ENCODE measurements at places on chromosomes 16 and 17.

- peak; percentile 23 for DNase-seq
These were observed 1.2 kb upstream of the GLIS2 start for GRCh38 chr16:4314532-4315185.

- DNase-seq: no peak
These were observed 5.5 kb downstream of the IGSF6 start for GRCh38 chr16:21646721-21647561.

DNA sequence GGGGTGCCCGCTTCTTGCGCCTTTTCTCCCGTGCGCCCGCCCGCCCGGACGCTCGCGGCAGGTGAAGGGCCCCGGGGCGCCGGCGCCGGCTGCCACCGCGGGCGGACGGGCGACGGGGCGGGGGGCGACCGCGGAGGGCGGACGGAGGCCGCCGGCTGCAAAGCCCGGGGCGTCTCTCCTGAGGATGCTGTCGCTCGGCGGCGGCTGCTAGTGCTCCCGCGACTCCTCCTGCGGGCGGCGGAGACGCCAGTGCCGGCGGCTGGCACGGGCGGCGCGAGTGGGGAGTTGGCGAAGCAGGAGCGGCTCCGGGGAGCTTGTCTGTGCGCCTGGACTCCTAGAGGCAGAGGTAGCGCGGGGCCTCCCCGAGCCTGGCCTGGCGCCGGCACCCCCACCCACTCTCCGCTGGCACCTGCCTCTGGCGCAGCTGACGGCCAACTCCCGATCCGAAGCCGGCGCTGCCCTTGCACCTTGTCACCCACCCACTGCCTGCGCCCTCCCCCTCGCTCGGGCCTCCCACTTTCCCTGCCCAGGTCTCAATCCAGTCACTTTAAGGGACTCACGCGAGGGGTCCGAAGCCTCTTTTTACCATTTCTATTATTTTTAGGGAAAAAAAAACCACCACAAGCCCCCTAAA lies at the start of gene FAM20A:
Gene FAM20A, minus strand, starts transcription at position 437 of the 634 bp plus-strand sequence. CDS start 701 bp downstream, outside the sequence.
- peak; percentile 55 for DNase-seq

DNA sequence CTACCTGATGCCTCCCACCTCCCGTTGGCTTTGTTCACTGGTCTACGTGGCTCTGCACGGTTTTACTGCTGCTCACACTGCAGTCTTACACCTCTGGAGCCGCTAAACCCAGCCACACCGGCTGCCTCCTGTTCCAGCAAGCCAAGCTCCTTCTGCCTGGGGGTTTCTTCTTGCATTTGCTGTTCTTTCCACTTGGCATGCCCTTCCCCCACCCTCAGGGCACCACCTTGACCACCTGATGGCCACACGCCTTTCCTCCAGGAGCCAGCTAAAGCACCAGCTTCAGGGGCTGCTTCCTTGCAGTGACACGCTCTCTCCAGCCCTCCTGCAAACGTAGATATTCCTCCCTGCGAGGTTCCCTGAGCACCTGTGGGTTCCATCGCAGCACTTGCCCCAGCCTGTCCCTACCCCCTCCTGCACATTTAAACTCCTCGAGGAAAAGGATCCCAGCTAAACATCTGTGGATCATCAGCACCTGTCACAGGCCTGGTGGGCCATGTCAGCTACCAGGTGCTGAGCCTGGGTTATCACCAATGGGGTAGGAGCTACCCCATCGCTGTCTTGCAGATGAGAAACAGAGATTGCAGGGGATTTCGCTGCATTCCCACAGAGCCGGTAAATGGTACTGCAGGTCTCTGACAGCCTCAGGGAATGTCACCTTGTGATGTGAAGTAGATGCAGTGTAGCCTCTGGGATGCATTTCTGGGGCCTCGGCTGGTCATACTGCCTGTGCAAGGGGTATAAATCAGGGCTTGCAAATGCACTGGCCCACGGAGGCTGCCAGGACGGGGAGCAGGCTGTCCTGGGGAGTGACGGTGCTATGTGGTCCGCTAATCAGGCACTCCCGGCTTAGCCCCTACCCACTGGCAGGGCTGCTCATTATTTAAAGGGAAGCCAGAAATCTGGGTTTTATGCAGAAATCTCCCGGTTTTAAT lies 285.2 kb downstream of the CPPED1 start:
- no peak for DNase-seq

GRCh38 chr17:38719943-38720641 lies 10.0 kb upstream of the CISD3 start:
- peak; percentile 84 for DNase-seq

- DNase-seq: peak; percentile 85
These were observed 1.3 kb downstream of the TUBB3 start for GRCh38 chr16:89924297-89924924.

DNA sequence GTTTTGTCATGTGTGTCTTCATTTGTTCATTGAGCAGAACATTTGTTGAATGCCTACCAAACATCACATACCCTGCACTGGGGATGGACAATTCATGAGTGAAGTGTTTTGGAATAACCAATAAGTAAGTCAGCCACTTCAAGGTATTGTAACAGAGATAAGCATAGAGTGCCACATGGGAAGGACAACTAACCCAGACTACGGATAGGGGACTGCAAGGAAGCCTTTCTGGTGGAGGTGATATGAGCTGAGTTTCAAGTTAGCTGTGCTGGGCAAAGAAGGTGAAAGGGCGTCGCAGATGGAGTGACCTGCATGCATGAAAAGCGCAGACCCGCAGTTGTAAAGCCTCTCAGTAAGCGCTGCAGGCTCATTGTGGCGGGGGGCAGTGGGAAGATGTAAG lies 78.8 kb downstream of the TNRC6C start:
- no peak for DNase-seq

GRCh38 chr17:57980522-57980921 lies 7.5 kb downstream of the VEZF1 start:
- no peak for DNase-seq

DNA sequence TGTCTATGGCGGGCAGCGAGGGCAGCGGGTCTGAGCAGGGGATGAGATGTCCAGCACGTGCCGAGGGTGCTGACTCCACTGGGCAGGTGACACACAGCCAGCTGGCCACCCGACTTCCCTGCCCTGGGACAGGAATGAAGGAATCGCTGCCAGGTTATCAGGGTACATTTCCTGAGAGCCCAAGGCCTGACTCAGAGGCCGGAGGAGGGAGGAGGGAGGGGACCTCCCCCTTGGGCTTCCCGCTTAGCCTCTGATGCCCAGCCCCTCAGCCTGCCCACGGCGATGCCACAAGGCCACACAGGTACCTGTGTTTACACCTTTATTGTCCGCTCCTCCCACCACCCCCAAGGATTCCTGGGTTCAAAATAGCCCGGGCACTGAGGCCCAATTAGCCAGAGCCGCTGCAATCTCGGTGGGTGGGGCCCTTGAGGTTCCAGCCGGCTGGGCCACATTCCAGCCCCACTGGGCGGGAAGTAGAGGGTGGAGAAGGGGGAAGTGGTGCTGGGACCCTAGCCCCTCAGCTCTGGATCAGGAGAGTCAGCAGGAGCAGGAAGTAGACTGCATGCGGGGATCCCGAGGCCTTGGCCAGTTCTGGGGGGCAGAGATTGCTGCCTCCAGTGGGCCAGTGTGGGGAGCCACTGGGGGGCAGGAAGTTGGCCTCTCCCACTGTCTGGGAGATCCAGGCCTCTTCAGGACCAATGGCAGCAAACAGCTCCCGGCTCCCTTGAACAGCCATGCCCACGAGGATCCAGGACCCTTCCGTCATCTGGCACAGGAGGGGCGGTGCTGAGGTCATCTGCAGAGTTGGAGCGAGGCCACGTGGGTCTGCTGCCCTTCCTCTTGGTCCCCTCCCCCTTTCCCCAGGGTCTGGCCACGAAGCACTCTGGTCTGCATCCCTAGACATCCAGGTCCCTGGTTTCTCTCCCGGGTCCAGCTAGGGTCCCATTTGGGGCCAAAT lies 3.4 kb upstream of the PRSS8 start:
- peak; percentile 42 for DNase-seq

- peak; percentile 74 for DNase-seq
These were observed 2.4 kb downstream of the USH1G start for GRCh38 chr17:74920642-74921025.

DNA sequence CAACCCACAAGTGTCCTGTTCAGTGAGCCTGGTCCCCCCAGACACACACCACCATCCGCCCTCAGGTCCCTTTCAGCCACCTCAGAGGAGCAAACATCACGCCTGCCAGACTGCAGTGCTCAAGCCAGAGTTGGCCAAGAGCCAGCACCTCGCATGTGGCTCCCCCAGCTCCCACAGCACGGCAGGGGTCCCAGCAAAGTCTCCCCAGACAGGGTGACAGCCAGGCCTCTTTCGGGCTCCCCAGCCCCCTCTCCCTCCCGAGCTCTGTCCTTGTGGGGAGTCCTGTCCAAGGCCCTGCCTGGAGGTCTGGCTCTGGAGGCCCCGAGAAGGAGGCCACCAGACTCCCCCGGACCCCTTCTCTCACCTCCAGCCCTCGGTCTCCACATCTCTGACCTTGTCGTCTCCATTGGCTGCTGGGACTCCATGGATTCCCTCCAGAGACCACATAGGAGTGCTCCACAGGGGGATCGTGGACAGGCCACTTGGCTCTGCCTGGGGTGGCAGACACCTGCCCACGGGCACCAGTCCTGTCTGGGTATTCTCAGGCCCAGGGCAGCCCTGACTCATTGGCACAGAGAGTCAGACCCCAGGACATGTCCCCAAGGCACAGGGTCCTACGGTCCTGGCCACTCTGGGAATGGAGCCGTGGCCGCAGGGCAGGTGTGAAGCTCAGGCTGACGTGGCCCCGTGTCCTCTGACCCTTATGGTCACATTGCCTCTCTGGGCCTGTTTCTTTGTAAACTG lies 1.8 kb upstream of the MYADML2 start:
- no peak for DNase-seq

DNA sequence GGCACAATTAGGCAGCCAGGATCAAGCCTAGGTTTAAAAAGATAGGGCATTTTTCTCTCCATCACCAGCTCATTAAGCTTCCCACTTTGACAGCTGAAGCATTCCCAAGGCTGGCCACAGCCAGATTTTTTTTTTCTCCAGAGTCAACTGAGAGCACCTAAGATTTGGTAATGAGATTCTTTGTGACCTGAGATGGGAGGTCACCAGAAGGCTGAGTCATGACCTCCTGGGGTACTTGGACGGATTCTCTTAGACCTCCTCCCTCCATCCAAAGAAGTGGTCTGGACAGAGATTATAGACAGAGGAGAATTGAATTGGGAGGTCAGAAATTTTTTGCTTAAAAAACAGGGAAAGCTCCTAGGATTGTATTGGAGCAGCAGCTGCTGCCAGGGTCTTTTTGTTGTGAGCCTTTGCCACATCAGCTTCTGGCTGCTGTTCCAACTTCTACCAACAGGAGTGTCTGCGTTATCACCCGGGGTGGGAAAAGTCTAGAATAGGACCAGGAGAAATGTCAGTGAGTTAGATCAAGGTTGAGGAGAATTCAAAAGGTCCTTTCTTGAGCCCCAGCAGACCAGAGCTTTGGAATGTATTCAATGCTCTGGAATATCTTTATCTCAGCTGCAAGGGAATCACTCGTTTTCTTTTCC lies 221.2 kb upstream of the N4BP1 start:
- DNase-seq: peak; percentile 47

DNA sequence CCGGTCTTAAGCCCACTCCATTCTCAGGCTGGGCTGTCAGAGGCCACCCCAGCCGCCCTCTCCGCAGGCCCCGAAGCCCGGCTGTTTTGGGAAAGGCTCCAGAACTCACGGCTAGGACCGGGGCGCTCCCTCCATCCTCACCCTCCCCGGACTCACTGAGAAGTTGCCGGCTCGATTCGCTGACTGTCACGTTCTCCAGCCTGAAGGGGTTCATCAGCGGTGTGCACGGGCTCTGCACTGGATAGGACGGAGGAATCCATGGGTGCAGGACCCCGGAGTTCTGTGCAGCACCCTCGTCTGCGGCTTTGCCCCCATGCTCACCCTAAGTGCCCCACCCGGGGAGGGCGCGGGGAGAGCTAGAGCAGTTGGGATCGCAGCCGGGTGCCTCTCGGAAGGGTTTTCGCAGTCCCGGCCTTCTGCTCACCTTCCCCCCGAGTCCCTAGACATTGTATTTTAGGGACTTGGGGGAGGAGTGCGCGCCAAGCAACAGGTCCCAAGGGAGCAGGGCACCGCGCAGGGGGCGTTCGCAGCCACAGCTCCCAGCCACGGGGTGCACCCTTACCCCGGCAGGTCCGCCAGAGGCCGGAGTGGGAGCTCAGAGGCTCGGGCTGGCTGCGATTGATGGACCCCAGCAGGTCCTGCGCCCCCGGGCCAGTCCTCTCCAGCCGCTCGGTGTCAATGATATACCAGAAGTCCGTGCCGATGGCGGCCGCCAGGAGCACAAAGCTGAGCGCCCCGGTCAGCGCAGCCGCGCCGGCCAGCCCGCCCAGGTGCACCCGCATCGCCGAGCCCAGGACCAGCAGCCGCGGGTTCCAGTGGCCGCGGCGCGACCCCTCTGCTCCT lies 1.0 kb downstream of the TMEM114 start:
- DNase-seq: peak; percentile 72

- DNase-seq: no peak
These were observed 493.9 kb downstream of the WWOX start for GRCh38 chr16:78593352-78593751.

DNA sequence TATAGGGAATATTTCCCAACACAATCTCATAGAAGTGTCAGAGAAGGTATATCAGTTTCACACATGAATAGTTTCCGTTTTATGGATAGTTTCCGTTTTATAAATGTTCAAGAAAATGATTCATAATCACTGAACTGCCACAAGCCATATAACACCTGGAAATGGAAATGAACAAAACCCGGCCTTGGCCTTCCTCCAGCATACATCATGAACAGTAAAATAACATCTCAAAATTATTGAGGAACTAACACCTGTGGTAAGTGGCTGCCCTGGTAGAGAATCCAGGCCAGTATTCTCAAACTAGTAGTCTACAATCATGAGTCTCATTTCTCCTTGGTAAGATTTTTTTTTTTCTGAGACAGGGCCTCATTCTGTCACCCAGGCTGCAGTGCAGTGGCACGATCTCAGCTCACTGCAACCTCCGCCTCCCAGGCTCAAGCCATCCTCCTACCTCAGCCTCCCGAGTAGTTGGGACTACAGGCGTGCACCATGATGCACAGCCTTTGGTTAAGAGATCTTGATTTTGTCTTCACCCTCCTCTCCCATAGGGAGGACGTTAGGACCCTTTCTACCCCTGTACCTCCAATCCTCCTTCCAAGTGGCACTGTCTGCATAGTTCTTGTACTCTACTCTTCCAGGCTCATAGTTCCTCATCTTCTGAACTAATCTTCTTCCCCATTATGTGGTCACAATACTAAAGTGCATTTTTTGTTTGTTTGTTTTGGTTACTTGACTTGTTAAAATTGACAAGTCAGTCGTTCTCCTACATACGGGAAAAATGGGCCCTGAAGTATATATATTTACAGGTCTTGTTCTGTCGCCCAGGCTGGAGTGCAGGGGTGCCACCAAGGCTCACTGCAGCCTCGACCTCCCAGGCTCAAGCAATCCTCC lies 15.0 kb upstream of the RGS9 start:
- DNase-seq: no peak

- no peak for DNase-seq
These were observed 18.8 kb downstream of the ZCCHC14 start for GRCh38 chr16:87474017-87474416.

GRCh38 chr16:64065523-64065922 lies 1056.3 kb downstream of the CDH11 start:
- DNase-seq: no peak

DNA sequence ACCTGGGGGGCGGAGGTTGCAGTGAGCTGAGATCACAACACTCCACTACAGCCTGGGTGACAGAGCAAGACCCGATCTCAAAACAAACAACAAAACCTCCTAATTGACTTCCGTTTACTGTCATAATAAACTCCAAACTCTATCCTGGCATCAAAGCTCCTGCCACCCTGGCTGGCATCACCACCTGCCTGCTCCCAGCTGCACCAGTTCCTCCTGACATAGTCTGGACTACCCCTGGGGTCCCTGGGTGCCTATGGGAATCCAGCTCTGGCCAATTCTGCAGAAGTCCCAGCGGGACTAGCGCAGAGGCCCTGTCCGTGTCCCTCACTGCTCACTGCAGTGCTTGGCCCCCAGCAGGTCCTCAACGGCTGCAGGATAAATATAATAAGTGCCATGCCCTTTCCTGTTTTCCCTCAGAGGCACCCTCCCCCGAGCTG lies 723 bp downstream of the NTHL1 start:
- DNase-seq: no peak

Measured in iPS-NIHi11 (cell line).